Mesendoderm (in vitro differentiated cells): ENCODE measurements at places on chromosomes 12 and 14.

DNA sequence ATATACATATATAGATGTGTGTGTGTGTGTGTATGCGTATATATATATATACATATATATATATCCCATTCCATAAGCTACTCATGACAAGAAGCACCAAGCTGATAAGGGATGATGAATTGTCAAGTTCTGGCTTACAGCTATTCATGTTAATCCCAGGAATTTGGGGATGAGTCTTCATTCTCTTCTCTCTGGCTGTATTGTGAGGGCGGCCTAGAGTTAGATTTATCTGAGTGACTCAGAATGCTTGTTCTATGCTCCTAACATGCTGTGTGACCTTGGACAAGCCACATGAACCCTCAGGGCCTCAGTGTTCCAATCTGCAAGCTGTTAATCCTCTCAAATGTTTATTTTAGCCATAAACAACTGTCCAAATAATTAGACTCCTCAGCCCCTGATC, 749.0 kb downstream of the MED13L start:
- DNase-seq, result no peak

DNA sequence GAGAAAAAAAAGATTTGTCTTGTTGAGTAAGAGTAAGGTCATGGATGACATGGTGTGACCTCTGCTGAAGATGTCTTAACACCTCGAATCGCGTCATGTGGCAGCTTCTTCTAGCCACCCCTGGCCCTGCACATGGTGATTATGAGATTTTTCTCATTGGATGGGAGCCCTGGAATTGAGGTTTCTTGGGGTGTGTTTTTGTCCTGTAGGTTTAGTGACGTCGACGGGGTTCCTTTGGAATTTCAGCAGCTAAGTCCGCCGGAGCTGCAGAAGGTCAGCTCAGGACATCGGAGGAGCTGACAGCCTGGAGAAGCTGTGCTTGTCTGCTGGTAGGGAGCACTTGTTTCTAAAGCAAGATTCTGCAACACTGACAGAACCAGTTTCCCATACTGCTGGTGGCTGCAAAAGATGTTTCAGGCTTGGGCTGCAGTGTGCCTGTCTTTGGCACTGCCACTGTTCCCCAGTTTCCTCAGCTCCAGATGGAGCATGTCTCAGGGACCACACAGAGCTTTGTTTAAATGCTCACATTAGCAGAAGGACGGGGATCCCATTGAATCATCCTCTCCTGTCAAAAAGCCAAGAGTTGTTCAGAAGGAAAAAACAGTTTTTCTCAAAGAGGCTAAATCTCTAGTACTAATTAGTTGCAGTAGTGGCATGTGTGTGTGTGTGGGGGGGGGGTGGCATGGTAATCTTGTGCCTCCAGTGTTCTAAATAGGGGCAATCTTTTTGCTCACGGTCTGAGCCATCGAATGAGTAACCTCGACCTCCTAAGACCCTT, 5.2 kb upstream of the FOS start:
- no peak for DNase-seq

DNA sequence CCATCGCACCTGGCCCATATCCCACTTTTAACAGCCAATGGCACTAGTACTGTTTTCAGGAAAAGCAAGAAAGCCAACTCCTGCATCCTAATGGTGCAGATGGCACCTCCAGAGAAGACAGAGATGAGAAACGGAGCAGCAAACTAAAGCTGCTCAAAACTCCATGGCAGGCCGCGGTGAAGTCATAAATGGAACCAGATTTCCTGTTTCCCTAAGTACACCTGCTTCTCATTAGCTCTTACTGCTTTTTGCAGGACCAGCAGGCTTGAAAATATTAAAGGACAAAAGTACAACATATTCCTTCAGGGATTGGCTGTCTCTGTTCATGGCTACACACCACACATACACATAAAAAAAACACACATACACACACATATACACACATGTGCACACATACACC, 36.7 kb upstream of the LGALS3 start:
- no peak for DNase-seq

DNA sequence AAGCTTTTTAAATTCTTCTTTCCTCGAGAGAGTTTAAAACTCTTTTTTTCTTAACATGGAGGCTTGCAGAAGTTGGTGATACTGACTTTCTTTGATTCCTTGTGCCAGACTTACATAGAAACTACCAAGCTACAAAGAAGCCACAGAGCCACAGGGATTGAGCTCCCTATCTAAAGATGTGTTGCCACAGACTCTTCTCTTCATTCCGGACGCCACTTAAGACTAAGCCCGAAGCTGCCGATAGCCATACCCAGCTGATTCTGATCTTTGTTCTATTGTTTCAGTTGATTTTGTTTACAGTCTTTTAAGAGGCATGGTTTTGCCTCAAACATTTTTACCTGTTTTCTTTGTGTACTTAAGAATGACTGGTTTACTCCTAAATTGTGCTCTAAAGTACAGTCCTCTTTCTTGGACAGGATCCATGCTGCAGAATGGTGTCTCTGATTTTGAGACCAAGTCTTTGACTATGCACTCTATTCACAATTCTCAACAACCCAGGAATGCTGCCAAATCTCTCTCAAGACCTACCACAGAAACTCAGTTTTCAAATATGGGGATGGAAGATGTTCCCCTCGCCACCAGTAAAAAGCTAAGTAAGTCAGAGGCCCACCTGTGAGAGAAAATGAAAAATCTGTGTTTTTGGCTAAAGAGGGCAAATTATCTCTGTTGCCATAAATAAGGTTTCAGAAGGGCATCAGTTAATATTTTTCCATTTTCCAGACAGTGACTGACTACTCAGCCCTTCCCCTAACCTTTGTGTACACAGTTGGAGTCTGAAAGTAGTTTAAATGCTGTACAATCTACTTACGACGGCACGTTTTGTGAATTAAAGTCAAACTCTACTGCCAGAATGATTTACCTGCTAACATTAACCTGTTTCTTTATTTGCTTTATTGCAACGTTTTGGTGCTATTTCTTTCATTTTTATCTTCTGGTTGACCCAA, 42.1 kb upstream of the KCNH3 start:
- peak; percentile 37 for DNase-seq

DNA sequence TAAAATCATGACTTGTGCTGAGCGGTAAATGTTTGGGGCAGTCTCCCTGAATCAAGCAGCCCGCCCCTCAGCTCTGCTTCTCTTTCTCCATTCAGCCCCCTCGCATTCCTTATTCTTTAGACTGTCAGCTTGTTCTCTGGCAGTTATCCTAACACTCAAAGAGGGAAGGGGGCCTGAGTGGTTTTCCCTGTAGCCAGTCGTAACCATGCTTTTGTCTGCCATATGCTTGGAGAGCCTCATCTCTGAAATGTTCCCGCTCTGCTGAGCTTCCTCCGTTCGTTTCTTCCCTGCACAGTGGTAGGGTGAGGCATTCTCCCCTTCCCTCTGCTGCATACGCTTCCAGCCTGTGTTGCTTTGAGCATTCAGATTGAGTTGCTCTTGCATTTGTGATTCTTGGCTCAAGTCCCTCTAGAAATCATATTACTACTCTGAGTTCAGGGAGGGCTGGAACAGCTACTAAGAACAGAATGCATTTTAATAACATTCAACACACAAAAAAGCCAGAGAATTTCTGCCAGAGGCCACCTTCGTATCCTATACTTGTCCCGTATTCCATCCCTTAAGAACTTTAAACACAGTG, 119.7 kb downstream of the FBXL14 start:
- DNase-seq, result peak; percentile 21

DNA sequence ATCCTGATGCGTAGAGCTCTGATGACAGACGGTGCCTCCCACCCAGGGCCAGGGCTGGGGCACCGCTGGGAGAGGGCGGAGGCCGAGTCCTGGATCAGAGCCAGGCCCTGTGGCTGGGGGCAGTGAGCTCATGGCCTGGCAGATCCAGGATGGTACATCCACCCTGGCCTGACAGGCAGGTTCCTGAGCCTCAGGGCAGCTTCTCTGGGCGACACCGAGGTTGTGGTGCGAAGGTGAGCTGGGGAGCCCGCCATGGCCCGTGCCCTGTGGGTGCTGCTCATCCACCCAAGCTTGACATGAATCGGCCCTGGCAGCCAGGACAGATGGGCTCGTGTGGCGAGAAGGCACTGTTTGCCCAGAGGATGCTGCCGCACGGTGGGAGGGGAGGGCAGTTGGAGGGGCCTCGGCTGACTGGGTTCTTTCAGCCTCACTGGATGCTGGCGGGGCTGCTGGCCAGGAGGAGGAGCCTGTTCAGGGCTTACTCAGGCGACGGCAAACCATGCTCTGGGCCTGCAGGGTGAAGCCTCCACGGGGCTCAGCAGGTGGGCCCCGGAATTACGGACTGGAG, 16.6 kb downstream of the LRTM2 start:
- DNase-seq, result no peak

DNA sequence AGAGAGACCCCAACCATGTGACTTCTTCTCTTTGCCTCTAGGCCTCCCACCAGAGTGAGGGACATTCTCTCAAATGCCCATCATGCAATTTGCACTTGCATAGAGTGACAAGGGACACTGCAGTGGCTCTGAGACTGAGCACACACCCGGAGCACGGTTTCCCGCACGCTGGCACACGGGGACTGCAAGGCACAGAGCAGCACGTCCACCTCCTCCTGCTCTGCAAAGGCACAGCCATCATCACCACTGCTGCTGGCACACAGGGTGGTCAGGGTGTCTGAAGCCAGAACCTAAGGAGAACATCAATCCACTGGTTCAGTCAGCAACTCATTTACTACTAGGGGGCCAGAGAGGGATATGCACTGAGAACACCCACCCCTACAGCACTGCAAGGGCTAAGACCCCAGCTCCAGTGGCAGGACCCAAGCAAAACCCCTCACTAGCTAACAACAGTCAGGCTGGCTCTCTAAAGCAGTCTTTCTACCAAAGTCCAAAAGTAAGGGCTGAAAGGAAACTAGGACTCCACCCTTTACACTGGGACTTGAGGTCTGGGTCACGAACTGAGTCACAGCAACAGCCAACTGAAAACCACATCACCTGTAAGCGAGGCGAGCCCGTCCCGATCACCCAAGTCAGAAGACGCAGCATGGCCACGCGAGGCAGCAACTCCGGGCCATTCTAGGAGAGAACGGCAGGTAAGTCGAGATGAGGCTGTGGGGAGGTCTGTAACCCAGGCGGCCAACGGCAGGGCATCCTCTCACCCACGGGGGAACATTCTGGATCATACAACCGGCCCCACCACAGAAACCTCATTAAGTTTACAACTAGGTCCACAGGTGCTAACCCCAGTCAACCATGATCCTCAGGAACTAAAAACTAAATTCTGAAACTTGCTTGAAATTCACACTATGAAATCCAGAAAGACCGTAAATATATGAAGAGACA, 37.9 kb downstream of the GCN1 start:
- DNase-seq, result no peak

DNA sequence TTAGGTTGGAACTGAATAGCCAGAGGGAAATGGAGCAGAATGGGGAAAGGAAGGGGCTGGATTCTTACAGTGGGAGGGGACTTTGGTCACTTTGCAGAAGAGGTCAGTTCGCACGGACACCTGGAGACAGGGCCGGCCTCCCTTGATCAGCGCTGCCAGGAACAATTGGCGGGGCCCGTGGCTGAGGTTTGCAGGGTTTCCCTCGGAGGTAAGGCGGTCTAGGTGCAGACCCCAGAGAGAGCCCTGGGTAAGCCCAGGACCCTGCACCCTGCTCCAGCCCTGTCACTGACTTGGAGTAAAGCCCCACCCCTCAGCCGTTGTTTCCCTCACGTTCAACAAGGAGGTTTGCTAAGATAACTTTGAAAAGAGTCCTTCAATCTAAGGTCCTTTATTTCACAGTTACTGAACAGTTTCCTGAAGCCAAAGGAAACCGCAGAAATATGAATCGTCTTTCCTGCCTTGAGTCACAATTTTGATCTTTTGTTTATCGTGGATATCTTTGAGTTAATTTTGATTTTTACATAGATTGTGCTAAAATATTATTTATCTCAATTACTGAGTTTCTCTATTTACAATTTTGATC, 231.4 kb upstream of the RTL1 start:
- DNase-seq, result no peak

GRCh38 chr14:50620341-50620740, 47.8 kb downstream of the SAV1 start:
- DNase-seq, result no peak

GRCh38 chr12:121794534-121795033, 1.1 kb upstream of the RHOF start:
- DNase-seq, result no peak

DNA sequence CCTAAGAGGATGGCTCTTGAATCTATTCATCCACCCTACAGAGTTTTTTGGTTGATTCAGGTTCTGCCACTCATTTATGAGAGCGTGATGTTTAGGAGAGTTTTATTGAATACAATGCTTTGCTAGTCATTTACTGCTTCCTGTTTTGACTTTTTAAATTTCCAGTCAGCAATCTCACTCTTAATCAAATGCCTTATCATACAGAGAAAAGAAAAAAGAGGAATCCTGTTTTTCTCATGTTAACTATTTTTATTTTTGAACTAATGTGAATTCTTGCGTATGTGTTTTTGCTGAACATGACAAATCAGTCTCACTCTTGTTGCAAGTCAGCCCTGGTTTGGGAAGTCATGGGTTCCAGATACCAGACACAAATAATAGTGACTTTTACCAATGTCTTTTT, 22.1 kb upstream of the LGMN start:
- no peak for DNase-seq

- DNase-seq, result no peak
Measured at GRCh38 chr12:52239767-52240166, 6.7 kb downstream of the KRT7 start.
